ENCODE measurements at places on chromosomes 3 and 15. TPM values are rescaled to one million over a fixed set of nuclear protein-coding genes. Genes with fewer than 3 reads are reported as not detected.

The CFAP44 gene
- total RNA-seq = 8.3 TPM

The MYRIP gene
- not detected for total RNA-seq

The HRH1 gene
- total RNA-seq = not detected

GRCh38 chr3:141710888-141711616 is 27.0 kb upstream of the RNF7 start:
- H3K36me3 ChIP-seq = no peaks in the 10 kb centered on the region
- no peak overlapping the region for H3K4me3 ChIP-seq
- no peaks in the 10 kb centered on the region for H3K4me1 ChIP-seq
- H3K27ac ChIP-seq = no peak overlapping the region

DNA sequence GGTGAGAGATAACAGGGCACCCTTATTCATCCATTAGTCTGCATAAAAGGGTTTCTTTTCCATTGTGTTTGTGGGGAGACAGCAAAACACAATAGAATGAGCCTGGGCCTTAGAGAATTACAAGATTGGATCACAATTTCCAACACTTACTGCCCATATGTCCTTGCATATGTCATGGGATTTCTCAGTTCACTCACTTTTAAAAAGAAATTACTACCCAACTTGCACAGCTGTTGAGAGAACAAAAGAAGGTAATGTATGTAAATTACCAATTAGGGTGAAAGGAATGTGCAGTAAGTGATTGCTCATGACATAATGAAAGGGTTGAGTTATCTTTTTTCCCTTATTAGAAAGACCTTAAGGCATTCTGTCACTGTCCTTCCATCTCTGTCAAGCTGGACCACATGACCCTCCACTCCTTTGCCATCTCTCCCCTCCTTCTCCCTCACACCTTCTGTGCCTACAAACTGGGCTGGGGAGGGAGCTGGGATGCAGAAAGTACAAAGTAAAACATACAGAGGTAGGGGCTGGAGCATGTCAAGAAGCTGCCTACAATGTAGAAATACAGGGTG is 244.2 kb downstream of the ZMAT3 start:
- H3K4me1 ChIP-seq = no peaks in the 10 kb centered on the region
- DNase-seq = no peak
- H3K27me3 ChIP-seq = no peaks in the 10 kb centered on the region
- no peak overlapping the region for H3K4me3 ChIP-seq
- no peak overlapping the region for H3K27ac ChIP-seq

DNA sequence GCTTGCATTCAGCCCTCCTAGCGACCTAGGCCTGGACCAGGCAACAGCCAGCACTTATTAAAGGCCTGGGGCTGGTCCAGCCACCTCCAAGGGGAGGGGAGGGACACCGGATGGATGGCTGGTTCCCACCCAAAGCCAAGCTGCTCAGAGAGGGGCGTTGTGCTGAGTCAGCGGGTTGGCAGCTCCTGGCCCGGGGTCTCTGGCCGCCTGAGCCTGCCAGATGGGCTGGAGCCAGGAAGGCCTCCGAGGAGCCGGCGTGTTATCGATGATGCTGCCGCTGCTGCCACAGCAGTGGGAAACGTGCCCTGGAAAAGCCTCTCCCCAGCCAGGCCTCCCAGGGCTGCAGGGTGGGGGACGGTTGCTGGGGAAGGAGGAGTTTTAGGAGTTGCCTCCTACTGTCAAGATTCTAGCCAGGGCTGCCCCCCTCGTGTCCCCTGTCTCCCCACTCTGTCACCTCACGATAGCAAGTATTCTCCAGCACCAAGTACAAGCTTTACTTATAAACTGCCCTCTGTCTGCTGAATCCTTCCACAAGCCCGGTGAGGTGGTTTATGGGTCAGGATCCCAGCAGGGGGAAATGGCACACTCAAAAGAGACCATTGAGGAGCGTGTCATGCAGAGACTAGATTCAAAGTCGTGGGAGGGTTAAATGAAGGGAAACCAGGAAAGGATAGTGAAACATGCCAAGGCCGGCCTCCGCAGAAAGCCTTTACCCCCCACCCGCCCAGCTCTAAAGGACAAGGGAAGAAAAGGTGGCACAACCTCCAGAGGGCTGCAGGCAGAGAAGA is 43.2 kb upstream of the TSEN2 start:
- H3K36me3 ChIP-seq = no peaks in the 10 kb centered on the region
- H3K4me3 ChIP-seq = no peak overlapping the region
- no peak overlapping the region for H3K27ac ChIP-seq
- H3K4me1 ChIP-seq = no peaks in the 10 kb centered on the region
